ENCODE measurements at places on chromosomes 4 and X.

DNA sequence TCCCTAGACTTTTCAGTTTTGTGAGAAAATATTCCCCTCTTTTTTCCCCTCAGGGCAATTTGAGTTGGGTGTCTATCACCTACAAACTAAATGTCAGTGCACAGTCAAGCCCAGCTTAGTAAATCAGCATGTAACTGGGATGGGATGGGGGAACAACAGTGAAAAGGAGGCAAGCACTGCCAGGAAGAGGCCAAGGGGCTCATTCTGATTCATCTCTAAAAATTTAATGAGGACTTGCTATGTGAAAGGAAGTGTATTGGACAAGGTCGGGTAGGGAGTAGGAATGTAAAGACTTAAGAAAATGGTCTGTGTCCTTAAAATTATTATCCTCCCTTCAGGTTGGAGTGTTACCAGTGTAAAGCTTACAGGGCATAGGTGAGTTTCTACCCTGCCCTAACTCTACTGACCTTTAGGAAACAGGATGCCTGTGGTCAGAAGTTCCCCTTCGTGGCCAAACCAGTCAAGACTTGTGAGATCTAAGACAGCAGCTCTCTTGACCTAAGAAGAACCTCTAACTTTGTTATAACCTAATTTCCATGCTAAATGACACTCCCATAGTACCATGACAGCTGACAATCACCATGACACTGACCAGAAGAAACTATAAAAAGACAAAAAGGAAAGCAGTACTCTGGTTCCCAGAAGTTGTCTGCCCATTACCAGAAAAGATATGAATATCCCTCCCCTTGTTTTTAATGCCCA, 194.4 kb upstream of the LDB2 start:
- no peak for DNase-seq

DNA sequence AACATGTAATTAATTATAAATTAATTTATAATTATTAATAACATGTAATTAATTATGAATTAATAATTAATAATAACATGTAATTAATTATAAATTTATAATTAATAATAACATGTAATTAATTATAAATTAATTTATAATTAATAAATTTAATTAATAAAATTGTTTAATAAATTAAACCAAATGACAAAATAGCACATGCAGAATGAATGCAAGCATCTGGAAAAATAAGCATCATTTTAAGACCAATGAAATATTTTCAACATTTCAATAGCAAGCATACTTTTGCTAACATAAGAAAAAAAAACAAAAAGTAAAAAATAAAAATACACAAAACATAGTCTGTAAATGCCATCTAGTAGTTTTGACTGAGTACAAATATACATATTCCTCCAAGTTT, 21.8 kb downstream of the GYPE start:
- DNase-seq: no peak

DNA sequence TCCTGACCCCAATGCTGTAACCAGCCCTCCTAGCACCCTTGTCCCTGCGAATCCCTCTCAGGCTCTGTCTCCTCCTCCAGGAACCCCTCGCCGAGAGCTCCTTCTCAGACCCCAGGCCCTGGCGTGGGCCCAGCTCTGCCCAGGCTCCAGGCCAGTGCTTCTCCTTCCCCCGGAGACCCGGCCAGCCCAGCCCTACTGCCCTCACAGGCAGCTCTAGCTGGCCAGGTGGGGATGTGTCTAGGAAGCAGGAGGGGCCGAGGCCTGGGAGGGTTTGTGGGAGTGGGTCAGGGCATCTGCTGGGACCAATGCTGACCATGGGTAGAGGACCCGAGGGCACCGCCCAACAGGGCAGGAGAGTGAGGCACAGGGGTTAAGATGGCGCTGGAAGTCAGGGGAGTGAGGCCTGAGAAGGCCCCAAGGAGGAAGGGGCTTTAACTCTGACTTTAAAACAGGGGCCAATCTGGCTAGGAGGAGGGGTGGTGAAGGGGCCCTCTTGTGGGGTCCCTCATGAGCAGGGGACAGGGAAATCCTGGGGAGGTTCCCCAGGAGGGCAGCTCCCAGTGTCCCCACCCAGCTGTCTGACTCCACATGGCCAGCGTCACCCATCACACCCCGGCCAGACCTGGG, 64.7 kb upstream of the NKX1-1 start:
- no peak for DNase-seq

- DNase-seq: no peak
Measured at GRCh38 chr4:22850630-22851029, 157.9 kb downstream of the GBA3 start.

- no peak for DNase-seq
Measured at GRCh38 chr4:39415678-39416283, 9.1 kb downstream of the KLB start.

- DNase-seq: peak; percentile 77
Measured at GRCh38 chr4:13483768-13484121, 395 bp downstream of the RAB28 start.

GRCh38 chrX:41677183-41678060, 11.4 kb upstream of the GPR34 start:
- DNase-seq: no peak

GRCh38 chrX:21207080-21207479, 167.1 kb upstream of the CNKSR2 start:
- no peak for DNase-seq

- peak; percentile 46 for DNase-seq
Measured at GRCh38 chrX:51336584-51336983, 4.0 kb downstream of the NUDT10 start.

GRCh38 chr4:165288639-165289422, 38.6 kb upstream of the MSMO1 start:
- peak; percentile 4 for DNase-seq

DNA sequence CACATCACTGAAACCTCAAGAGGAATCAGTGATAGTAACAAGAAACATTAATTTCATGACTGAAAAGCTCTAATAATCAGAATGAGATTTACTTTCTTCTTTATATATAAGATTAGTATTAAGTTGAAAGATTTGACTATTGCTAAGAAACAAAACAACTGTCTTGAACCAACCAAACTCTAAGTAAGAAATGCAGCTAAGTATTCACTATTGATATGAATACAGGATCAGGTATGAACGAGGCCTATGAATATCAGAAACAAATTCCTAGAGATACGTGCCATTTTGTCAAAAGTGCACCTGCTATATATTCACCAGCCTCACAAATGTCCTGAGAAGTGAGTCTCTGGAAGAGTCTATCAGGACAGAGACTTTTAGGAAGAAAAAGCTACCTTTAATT, 32.1 kb downstream of the GATB start:
- no peak for DNase-seq

GRCh38 chr4:88211473-88212252, 53.2 kb upstream of the ABCG2 start:
- peak; percentile 73 for DNase-seq

DNA sequence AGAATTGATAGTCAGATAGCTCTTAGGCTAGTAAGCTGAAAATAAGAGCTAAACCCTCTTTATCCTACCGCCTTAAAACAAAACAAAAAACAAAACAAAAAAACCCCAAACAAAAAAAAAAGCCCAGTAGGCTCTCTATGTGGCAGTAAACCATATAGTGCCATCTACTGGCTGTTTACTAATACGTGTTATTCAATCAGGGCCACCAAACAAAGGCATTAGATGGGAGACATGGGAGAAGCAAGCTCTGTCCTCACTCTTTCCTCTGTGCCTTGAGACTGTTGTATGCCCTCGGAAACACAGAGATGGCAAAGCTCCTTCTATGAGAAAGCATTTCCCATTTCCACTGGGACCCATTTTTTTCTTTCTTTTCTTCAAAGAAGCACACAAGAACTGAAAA, 148.8 kb upstream of the MID1 start:
- peak; percentile 44 for DNase-seq

DNA sequence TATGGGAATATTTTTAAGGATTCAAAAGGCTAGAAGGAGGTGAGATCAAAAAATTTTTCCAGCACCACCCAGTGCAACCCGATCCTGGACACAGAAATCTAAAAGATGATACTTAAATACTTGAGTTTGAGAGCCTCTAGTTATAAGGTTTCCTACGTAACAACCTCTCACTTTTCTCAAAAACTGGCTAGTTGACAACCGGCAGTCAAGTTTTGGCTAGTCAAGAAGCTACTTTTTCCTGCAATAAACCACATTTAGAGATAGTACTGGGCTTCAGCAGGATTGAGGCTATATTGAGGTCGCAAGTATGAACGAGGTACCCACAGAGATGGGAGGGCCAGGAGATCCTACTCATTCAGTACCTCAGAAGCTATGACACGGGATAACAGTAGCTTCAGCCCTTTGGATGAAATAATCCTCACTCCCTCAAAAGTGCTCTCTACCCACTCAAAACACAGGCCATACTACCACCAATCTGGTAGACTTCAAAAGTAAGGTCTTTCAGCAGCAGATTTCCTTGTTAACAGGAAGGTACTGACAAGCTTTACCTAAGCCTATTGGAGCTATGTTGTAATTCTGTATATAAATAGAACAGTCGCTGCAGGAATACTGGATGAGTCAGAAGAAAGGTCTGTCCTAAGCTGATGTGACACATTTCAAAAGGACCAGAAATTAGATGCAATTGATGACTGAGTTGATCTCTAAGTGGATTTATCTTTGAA, 1.5 kb upstream of the TSPAN5 start:
- DNase-seq: peak; percentile 65

GRCh38 chr4:89640620-89641366, 196.2 kb downstream of the SNCA start:
- DNase-seq: peak; percentile 47

- no peak for DNase-seq
Measured at GRCh38 chrX:42456176-42456700, 321.7 kb downstream of the PPP1R2C start.

GRCh38 chr4:15400981-15401671, 26.7 kb upstream of the C1QTNF7 start:
- no peak for DNase-seq

- no peak for DNase-seq
Measured at GRCh38 chr4:67092351-67092750, 453.0 kb downstream of the CENPC start.

GRCh38 chrX:13646154-13646549, 6.8 kb upstream of the TCEANC start:
- peak; percentile 62 for DNase-seq

DNA sequence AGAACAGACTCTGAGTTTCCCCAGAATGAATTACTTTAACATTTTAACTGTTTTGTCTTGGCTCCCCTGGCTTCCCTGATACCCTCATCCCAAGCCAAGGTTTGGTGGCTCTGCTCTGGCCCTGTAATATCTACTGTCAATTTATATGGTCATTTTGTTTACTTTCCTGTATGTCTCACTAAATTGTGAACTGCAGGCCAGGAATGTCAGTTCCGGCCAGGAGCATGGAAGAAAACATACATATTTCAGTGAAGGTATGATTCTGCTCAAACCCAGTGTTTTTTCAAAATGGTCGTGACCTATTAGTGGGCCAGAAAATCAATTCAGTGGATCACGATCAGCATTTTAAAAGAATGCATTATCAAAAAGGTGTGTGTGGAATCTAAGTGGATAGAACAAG, 1.2 kb downstream of the RPGR start:
- DNase-seq: peak; percentile 34

DNA sequence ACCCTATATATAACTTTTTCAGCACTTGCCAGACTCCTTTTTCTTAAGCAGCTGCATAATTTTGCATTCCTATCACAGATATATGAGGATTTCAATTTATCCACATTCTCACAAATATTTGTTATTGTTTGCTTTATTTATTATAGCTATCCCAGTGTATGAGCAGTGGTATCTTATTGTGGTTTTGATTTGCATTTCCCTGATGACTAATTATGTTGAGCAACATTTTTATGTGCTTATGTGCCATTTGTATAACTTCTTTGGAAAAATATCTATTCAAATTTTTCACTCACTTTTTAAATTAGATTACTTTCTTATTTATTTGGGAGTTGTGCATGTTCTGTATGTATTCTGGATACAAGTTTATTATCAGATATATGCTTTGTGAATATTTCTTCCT, 361.9 kb downstream of the KCTD8 start:
- no peak for DNase-seq

Measured in dermis blood vessel endothelial cell (primary cell).